MCF 10A (cell line): ENCODE measurements at places on chromosomes 3 and 15. TPM values are rescaled to one million over a fixed set of nuclear protein-coding genes. Genes with fewer than 3 reads are reported as not detected.

DNA sequence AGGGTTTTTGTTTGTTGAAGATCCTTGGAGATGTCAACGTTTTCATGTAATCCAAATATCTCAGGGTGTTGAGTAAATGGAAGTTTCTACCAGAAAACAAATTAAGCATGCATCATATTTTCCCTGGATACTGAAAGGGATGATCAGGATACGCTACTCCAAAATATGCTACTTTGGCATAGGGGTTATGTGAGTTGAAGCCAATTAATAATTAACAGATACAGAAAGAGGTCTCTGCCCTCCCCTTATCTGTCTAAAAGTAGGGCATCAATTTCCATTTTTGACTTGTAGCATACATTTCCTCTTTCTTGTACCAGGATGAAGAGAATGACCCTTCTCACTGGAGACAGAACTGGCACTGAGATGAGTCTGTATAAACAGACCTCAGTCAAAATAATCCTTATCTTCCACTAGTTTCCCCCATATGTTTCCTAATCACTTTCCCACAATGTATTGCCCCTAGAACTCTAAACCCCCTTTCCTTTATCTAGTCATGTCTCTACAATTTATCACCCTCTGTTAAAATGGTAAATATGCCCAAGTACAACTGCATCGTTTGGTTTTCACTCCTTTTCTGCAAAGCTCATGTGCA lies 17.4 kb upstream of the ASB14 start:
- no peak overlapping the region for H3K27ac ChIP-seq
- peaks cover 10% of the 10 kb centered on the region for H3K27me3 ChIP-seq
- no peak overlapping the region for H3K4me3 ChIP-seq

The ISLR gene
- not detected in 2 replicates for total RNA-seq

GRCh38 chr3:50271314-50271936 lies 2.5 kb downstream of the SEMA3B start:
- peaks cover 13% of the 10 kb centered on the region for H3K36me3 ChIP-seq
- no peak for DNase-seq
- no peaks in the 10 kb centered on the region for H3K27me3 ChIP-seq
- no peak overlapping the region for H3K4me3 ChIP-seq
- H3K4me1 ChIP-seq = peaks cover 48% of the 10 kb centered on the region

GRCh38 chr3:184523825-184524615 lies 37.6 kb upstream of the EPHB3 start:
- H3K36me3 ChIP-seq = no peaks in the 10 kb centered on the region
- H3K4me3 ChIP-seq = no peak overlapping the region
- H3K27ac ChIP-seq = no peak overlapping the region
- peaks cover 13% of the 10 kb centered on the region for H3K27me3 ChIP-seq
- peak; percentile 69 for DNase-seq
- peaks cover 14% of the 10 kb centered on the region for H3K4me1 ChIP-seq

- H3K4me1 ChIP-seq = no peaks in the 10 kb centered on the region
- DNase-seq = no peak
- H3K27ac ChIP-seq = no peak overlapping the region
- no peak overlapping the region for H3K4me3 ChIP-seq
- no peaks in the 10 kb centered on the region for H3K36me3 ChIP-seq
These were observed 27.9 kb downstream of the EID1 start for GRCh38 chr15:48905847-48906246.

The IQCF5 gene
- not detected in 2 replicates for total RNA-seq

The CCDC9B gene
- 36.0 and 45.3 TPM in 2 replicates for total RNA-seq

DNA sequence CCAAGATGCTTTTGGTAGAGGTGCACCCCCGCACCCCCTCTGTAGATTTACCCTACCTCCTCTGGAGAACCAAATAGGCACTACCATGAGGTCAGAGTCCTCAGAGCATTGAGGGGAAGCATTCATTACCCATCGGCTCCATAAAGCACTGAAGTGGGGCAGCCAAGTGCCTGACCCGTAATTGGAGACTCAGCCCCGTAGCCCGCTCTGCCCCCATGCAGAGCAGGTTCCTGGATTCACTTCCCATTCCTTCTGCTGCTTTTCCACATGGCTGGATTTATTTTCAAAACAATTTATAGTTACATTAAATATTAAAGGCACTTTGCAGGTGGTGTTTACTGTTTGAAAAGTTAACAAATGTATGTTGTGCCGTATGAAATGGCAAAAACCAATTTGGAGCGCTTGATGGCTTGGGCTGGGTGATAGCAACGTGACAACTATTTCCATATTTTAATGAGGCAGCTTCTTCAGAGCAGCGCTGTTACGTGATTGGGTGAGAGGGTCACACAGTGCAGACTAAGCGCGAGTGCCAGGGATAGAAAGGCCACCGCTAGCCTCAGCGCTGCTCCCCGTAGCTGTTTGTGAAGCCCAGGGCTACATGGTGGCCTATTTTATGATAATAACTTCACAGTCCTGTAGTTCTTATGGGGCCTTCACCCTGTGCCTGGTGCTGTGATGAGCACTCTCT lies 373.8 kb upstream of the PROK2 start:
- no peaks in the 10 kb centered on the region for H3K27me3 ChIP-seq
- no peak overlapping the region for H3K27ac ChIP-seq
- no peak for DNase-seq
- peaks cover 29% of the 10 kb centered on the region for H3K4me1 ChIP-seq
- no peaks in the 10 kb centered on the region for H3K36me3 ChIP-seq
- H3K4me3 ChIP-seq = no peak overlapping the region

GRCh38 chr3:94303897-94304296 lies 241.0 kb downstream of the NSUN3 start:
- no peak overlapping the region for H3K27ac ChIP-seq
- no peaks in the 10 kb centered on the region for H3K4me1 ChIP-seq
- H3K36me3 ChIP-seq = no peaks in the 10 kb centered on the region

- no peaks in the 10 kb centered on the region for H3K27me3 ChIP-seq
- no peak for DNase-seq
- peaks cover 5% of the 10 kb centered on the region for H3K4me1 ChIP-seq
- no peaks in the 10 kb centered on the region for H3K36me3 ChIP-seq
These were observed 30.3 kb downstream of the GPD1L start for GRCh38 chr3:32136703-32137102.

GRCh38 chr15:99616773-99617342 lies 51.1 kb downstream of the MEF2A start:
- DNase-seq = no peak
- H3K4me1 ChIP-seq = peaks cover 44% of the 10 kb centered on the region
- H3K27me3 ChIP-seq = no peaks in the 10 kb centered on the region
- H3K27ac ChIP-seq = no peak overlapping the region
- H3K4me3 ChIP-seq = no peak overlapping the region

The SLC12A1 gene
- not detected in 2 replicates for total RNA-seq

DNA sequence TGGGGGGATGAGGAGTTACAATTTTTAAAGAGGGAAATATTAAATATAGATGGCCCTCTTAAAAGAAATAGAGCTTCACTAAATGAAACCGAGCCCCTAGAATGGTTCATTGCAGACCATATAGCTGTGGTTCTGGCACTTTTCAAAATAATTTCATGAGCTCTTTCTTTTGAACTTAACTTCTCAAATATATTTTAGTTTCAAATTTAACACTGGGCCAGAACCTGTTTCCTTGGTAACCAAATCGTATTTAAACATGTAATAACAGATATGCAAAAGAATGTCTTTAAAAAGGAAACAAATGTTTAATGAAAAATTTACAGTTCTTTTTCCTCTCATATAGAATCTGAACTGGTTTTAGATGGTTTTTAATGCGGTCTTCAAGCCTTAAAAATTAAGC lies 20.1 kb downstream of the ZBTB38 start:
- DNase-seq = no peak
- H3K36me3 ChIP-seq = peaks cover 58% of the 10 kb centered on the region
- H3K4me1 ChIP-seq = peaks cover 48% of the 10 kb centered on the region
- peak overlapping the region; percentile 85 for H3K27ac ChIP-seq

The CCR3 gene
- total RNA-seq = not detected in 2 replicates

The TRPM1 gene
- total RNA-seq = not detected in 2 replicates

- H3K27ac ChIP-seq = no peak overlapping the region
- no peak for DNase-seq
- H3K36me3 ChIP-seq = no peaks in the 10 kb centered on the region
- H3K27me3 ChIP-seq = no peaks in the 10 kb centered on the region
- no peak overlapping the region for H3K4me3 ChIP-seq
These were observed 221.9 kb downstream of the RBMS3 start for GRCh38 chr3:29502771-29503170.

The SERPINI2 gene
- total RNA-seq = not detected in 2 replicates

DNA sequence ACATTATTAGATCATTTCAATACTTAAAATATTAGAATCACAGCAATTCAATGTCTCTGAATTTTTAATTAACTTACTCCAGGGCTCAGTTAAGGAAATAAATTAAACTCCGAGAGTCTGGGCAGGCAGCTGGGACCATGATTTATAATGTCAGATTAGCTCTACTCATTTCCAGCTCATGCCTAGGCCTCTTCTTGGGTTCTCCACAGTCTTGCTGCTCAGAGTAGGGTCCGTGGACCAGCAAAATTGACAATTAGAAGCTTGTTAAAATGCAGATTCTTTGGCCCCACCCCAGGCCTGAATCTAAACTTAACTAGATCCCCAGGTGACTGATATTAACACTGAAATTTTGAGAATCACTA lies 28.2 kb downstream of the ADAMTS9 start:
- H3K27me3 ChIP-seq = no peaks in the 10 kb centered on the region
- no peaks in the 10 kb centered on the region for H3K36me3 ChIP-seq
- DNase-seq = no peak
- no peak overlapping the region for H3K4me3 ChIP-seq

- no peaks in the 10 kb centered on the region for H3K36me3 ChIP-seq
- peak; percentile 94 for DNase-seq
- no peaks in the 10 kb centered on the region for H3K27me3 ChIP-seq
- peaks cover 10% of the 10 kb centered on the region for H3K4me1 ChIP-seq
- peak overlapping the region; percentile 89 for H3K27ac ChIP-seq
These were observed 328.4 kb upstream of the DPH6 start for GRCh38 chr15:35874260-35874905.

DNA sequence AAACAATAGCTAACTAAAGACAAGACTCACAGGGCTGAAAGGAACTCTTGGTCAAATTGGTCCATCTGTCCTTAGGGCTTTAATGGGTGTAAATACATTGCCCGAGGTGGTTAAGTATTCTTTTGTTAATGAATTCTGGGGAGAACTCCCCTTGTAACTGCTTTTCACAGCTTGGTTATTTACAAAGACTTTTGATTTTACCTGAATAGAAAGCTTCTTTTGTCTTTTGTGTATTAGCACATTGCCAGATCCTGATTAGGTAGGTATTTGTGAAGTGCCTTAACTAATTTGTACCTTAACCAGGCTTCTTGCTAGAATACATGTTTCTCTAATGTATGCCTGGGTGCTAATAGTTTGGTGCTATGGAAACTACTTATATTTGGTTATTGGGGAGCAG lies 14.0 kb downstream of the CHD2 start:
- H3K36me3 ChIP-seq = peaks cover 80% of the 10 kb centered on the region
- no peaks in the 10 kb centered on the region for H3K27me3 ChIP-seq
- H3K27ac ChIP-seq = peak overlapping the region; percentile 95
- H3K4me3 ChIP-seq = no peak overlapping the region
- DNase-seq = no peak

GRCh38 chr3:127043731-127044510 lies 61.0 kb downstream of the PLXNA1 start:
- peak overlapping the region; percentile 60 for H3K4me3 ChIP-seq
- peak overlapping the region; percentile 91 for H3K27ac ChIP-seq
- peaks cover 20% of the 10 kb centered on the region for H3K4me1 ChIP-seq
- DNase-seq = no peak

The AHSG gene
- total RNA-seq = not detected in 2 replicates

The PYGO1 gene
- total RNA-seq = 3.9 and 5.1 TPM in 2 replicates

DNA sequence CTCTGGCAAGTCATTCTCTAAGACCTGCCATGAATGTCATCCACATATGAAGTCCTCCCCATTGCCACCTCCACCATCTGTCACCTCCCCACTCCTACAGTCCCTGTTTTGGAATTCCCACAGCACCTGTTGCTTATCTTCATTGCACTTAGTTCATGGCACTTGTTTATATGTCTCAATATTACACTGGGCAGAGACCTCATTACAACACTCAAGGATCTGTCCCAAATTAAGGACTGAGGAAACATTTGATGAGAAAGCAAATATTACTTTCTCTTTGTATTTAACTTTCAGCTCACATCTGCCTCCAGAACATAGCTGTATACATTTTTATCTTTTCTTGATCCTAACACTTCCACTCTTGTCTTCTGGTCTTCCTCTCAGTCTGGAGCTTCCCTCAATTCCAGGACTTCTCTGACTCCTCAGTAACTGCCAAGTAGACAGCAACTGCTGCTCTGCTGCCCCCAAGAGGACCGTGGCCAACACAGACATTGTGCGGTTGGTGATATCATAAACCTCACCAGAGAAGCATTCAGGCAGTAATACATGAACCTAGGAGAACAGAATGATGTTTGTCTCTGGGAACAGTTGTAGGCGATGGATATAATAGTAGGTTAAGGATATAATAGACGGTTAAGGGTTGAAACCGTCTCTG lies 45.0 kb upstream of the FGF12 start:
- H3K4me3 ChIP-seq = no peak overlapping the region
- H3K36me3 ChIP-seq = no peaks in the 10 kb centered on the region
- DNase-seq = peak; percentile 49
- H3K4me1 ChIP-seq = no peaks in the 10 kb centered on the region
- no peak overlapping the region for H3K27ac ChIP-seq
- peaks cover 26% of the 10 kb centered on the region for H3K27me3 ChIP-seq

- H3K27ac ChIP-seq = no peak overlapping the region
- no peaks in the 10 kb centered on the region for H3K27me3 ChIP-seq
- no peak for DNase-seq
- H3K36me3 ChIP-seq = no peaks in the 10 kb centered on the region
These were observed 84.3 kb downstream of the RAP2B start for GRCh38 chr3:153246331-153246730.

The LCTL gene
- not detected in 2 replicates for total RNA-seq

GRCh38 chr15:37038716-37039106 lies 61.6 kb downstream of the MEIS2 start:
- no peak overlapping the region for H3K4me3 ChIP-seq
- no peak overlapping the region for H3K27ac ChIP-seq
- H3K4me1 ChIP-seq = no peaks in the 10 kb centered on the region
- H3K27me3 ChIP-seq = no peaks in the 10 kb centered on the region
- DNase-seq = no peak

The TP63 gene
- total RNA-seq = 26.5 and 41.9 TPM in 2 replicates

The CPLX3 gene
- not detected in 2 replicates for total RNA-seq

The COL6A5 gene
- total RNA-seq = not detected in 2 replicates

The CADPS gene
- not detected in 2 replicates for total RNA-seq

DNA sequence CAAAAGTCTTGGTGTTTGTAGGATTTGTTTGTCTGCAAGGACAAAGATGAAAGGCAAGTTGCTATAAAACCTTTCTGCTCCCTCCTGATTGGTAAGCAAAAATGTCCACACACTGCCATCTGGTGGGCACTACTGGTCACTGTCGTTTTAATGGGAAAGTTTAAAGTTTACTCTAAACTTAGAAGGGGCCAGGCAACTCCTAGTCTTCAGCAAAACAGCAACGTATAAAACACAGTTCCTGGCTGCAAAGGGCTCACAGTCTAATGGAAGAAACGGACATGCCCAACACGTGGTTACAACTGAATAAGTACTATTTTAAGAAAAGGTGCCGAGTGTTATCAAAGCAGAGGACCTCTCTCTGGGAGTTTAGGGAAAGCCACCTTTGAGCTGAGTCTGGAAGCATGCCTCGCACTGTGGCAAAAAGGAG lies 23.7 kb upstream of the TPRG1 start:
- H3K4me3 ChIP-seq = no peak overlapping the region
- DNase-seq = peak; percentile 73
- H3K4me1 ChIP-seq = peaks cover 6% of the 10 kb centered on the region
- H3K27ac ChIP-seq = no peak overlapping the region
- H3K27me3 ChIP-seq = no peaks in the 10 kb centered on the region
